GM23338 (cell line): ENCODE measurements at places on chromosomes 3 and 15. TPM values are rescaled to one million over a fixed set of nuclear protein-coding genes. Genes with fewer than 3 reads are reported as not detected.

DNA sequence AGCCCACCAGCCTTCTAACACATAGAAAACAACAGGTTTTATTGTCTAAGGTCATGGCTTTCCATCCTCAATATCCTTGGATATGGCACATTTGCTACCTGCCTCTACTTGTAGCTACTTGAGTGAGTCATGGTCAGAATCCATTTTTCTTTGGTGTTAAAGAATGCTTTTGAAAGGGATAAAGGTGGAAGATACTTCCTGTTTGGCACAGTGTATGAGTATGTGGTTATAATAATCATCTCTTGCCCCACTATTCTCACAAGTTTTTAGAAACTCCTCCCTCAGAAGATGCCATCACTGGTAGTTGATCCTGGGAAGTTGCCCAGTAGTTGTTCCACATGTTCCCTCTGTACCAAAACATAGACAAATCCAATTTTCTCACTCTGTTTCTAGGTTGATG is 508.6 kb upstream of the IL12A start:
- no peak overlapping the region for H3K27ac ChIP-seq
- no peak overlapping the region for H3K4me3 ChIP-seq
- no peak for DNase-seq
- no peaks in the 10 kb centered on the region for H3K27me3 ChIP-seq
- H3K36me3 ChIP-seq: no peaks in the 10 kb centered on the region
- H3K4me1 ChIP-seq: peaks cover 12% of the 10 kb centered on the region; the same call in 1 of the 2 replicates

DNA sequence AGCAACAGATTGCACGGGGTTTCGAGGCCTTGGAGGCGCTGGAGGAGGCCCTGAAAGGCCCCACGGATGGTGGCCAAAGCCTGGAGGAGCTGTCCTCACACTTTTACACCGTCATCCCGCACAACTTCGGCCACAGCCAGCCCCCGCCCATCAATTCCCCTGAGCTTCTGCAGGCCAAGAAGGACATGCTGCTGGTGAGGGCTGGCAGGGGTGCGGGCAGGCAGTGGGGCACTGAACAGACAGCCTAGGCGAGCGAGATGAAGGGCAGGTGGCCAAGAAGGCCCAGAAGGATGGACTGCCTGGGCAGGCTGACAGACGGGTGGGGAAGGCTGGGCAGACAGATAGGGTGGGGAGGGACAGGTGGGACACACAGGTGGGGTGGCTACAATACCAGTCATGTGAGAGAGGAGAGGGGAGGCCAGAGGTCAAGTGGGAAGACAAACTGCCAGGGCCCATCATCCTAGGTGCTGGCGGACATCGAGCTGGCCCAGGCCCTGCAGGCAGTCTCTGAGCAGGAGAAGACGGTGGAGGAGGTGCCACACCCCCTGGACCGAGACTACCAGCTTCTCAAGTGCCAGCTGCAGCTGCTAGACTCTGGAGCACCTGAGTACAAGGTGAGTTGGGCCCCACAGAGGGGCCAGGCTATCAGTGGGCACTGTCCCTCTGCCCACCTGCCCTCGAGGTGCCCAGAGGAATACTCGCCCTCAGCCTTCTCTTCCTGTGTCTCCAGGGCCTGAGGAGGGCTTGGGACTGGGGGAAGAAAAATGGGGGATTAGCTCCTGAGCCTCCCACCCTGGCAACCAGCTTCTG is 3.1 kb downstream of the PARP3 start:
- no peak overlapping the region for H3K27ac ChIP-seq
- H3K36me3 ChIP-seq: no peaks in the 10 kb centered on the region
- no peak overlapping the region for H3K4me3 ChIP-seq
- no peak for DNase-seq

Gene LYZL4
- polyA plus RNA-seq: not detected in 2 replicates

GRCh38 chr15:63858881-63859280 is 25.1 kb upstream of the HERC1 start:
- DNase-seq: no peak
- no peak overlapping the region for H3K27ac ChIP-seq
- H3K27me3 ChIP-seq: no peaks in the 10 kb centered on the region
- H3K36me3 ChIP-seq: no peaks in the 10 kb centered on the region; the same call in 1 of the 2 replicates

DNA sequence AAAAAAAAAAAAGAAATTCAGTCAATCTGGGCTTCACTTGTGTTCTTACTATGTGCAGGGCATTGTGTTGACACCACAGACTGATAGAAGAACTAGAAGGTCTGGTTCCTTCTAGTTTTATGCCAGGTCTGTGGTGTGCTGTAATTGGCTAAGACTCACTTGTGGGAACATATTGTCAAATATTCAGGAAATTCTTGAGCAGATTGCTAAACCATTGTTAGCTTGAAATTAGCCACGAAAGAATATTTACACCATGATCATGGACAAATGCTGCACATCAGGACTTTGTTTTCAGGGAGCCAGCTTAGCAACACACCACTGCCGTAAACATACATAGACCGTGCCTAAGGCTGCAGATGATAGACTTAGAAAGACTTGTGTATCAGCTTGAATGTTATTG is 74.6 kb downstream of the GTPBP8 start:
- H3K27ac ChIP-seq: no peak overlapping the region
- H3K36me3 ChIP-seq: no peaks in the 10 kb centered on the region
- H3K27me3 ChIP-seq: no peaks in the 10 kb centered on the region

GRCh38 chr3:129461022-129461421 is 21.0 kb downstream of the IFT122 start:
- no peaks in the 10 kb centered on the region for H3K27me3 ChIP-seq
- no peak for DNase-seq
- no peaks in the 10 kb centered on the region for H3K4me1 ChIP-seq
- H3K27ac ChIP-seq: no peak overlapping the region

- H3K4me1 ChIP-seq: peaks cover 9% of the 10 kb centered on the region
- H3K4me3 ChIP-seq: no peak overlapping the region
- H3K36me3 ChIP-seq: no peaks in the 10 kb centered on the region
- 0 out of 2 replicates have a peak overlapping the region, but pooled peaks have one; percentile 7 for H3K27ac ChIP-seq
Observed at GRCh38 chr15:60519218-60519617, 40.3 kb upstream of the ICE2 start.

DNA sequence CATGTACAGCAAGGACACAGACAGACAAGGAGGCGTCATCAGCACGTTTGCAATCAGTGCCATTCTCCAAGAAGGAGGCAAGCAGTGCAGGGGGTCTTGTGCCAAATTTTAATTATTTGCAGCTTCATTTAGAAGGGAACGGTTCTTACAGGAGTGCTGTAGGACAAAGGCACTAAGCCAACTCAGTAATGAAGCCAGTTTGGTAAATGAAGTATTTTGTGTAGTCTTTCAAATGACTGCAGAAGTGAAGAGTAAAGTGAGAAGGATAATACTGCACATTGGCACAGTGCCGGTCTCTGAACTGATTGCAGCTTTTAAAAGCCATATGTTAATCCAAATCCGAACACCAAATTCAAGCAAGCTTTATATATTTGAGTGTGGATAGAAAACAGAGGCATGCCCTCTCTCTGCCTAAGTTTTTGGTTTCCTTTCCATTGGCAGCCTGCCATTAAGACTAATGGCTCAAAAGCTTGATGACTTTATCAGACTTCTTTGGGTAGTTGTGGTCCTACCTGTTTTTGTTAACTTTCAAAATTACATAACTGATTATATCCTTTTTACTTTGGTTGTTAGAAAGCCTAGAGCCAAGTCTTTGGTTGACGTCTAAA is 101.3 kb downstream of the SENP2 start:
- 0 out of 2 replicates have a peak overlapping the region, but pooled peaks have one; percentile 5 for H3K27ac ChIP-seq
- H3K36me3 ChIP-seq: peaks cover 19% of the 10 kb centered on the region
- H3K4me1 ChIP-seq: no peaks in the 10 kb centered on the region
- no peak overlapping the region for H3K4me3 ChIP-seq
- no peaks in the 10 kb centered on the region for H3K27me3 ChIP-seq

Gene KBTBD13
- polyA plus RNA-seq: 0.09 TPM in 1 of 2 replicates, not detected in the other

GRCh38 chr3:127671523-127672428 is 976 bp upstream of the ABTB1 start:
- H3K27me3 ChIP-seq: no peaks in the 10 kb centered on the region
- peak; percentile 32 for DNase-seq
- H3K27ac ChIP-seq: no peak overlapping the region
- peaks cover 5% of the 10 kb centered on the region; the same call in 1 of the 2 replicates for H3K4me1 ChIP-seq

DNA sequence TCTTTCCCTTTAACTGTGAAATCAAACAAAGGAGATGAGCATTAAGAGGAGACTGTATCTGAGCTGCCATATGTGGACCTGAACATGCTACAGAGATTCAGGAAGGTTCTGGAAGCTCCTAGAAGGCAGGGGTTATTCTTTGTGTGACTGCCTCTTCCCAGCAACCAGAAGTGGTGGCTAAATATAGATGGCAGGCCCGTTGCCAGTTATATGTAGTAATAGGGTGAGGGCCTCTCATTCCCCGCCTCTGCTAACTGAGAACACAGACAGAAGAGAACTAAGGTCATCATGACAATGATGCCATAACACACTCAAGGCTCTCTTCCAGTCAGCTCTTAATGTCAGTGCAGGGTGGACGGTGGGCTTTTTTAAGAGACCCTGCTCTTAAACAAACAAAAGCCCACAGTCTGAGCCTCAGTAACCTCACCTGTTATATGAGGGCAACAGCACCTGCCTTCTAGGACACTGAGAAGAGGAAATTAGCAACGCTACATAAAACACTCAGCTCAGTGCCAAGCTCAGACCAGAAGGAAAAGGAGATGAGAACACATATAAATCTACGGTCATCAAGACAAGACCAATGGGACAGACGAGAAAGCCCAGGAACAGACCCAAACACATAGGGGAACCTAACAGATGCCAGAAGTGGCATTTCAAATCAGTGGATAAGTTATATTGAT is 22.3 kb downstream of the CFAP92 start:
- DNase-seq: no peak
- no peaks in the 10 kb centered on the region for H3K4me1 ChIP-seq
- no peak overlapping the region for H3K4me3 ChIP-seq
- no peaks in the 10 kb centered on the region for H3K36me3 ChIP-seq

- no peak overlapping the region for H3K4me3 ChIP-seq
- H3K36me3 ChIP-seq: no peaks in the 10 kb centered on the region
Observed at GRCh38 chr15:68201879-68202261, 3.3 kb downstream of the CALML4 start.

DNA sequence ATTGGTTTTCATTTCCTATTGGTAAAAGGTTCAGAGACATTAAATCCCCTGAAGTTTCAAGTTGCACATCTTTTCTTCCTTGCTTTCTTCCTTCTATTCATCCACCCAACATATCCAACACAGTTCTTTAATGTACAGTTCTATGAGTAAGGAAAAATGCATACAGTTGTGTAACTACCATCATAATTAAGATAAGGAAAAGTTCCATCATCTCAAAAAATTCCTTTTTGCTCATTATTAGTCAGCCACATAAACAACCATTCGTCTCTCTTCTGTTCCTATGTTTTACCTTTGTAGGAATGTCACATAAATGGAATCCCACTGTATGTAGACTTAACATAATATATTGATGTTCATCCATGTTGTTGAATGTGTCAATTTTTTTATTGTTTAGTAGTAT is 211.1 kb upstream of the ADAMTS9 start:
- H3K27me3 ChIP-seq: no peaks in the 10 kb centered on the region
- H3K4me3 ChIP-seq: no peak overlapping the region
- H3K4me1 ChIP-seq: peaks cover 13% of the 10 kb centered on the region

DNA sequence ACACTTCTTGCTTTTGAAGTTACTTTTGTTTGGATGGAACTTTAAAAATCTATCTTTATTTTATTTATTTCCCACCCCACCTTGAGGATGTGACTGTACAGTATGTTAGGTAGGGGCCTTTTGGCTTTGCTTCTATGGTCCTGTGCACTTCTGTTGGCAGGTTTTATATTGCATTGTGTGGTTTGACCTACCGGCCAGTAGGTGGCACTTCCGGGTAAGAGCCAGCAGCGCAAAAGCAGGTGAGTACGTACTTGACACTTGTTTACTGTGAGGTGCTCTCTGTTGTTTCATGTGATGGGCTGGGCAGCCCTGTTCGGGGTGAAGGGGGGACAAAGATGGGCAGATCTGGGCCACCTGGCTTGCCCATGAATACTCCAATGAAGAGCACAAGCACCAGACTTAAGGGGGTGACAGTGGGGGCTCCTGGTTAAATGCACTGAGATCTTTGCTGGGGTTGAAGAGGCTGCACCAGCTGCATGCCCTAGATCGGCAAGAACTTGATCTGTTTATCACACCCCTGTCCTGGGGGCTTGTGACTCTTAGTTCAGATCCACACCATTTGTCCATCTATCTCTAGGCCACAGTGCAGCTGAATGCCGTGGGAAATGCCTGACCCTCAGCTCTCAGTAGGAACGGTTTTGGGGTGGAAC is 131.6 kb downstream of the NLGN1 start:
- DNase-seq: peak; percentile 82
- H3K27ac ChIP-seq: no peak overlapping the region
- no peaks in the 10 kb centered on the region for H3K36me3 ChIP-seq
- no peak overlapping the region for H3K4me3 ChIP-seq
- H3K27me3 ChIP-seq: no peaks in the 10 kb centered on the region

GRCh38 chr3:165078293-165078692 is at the start of gene SI:
Gene SI, minus strand, starts transcription at chr3:165078496. Its CDS starts 2,484 bp downstream, at chr3:165076012.
- no peaks in the 10 kb centered on the region for H3K27me3 ChIP-seq
- H3K4me3 ChIP-seq: no peak within 1 kb of the TSS
- H3K27ac ChIP-seq: no peak within 1 kb of the TSS
- DNase-seq: no peak
- H3K36me3 ChIP-seq: no peaks in the 10 kb centered on the region

Gene GPR87
- 0.21 TPM in 1 of 2 replicates, not detected in the other for polyA plus RNA-seq

GRCh38 chr3:150237490-150237889 is 170.6 kb upstream of the TSC22D2 start:
- H3K36me3 ChIP-seq: no peaks in the 10 kb centered on the region
- H3K4me1 ChIP-seq: peaks cover 9% of the 10 kb centered on the region
- no peak overlapping the region for H3K27ac ChIP-seq
- H3K4me3 ChIP-seq: no peak overlapping the region

- no peaks in the 10 kb centered on the region for H3K36me3 ChIP-seq
- DNase-seq: no peak
- peaks cover 4% of the 10 kb centered on the region; the same call in 1 of the 2 replicates for H3K4me1 ChIP-seq
Observed at GRCh38 chr3:194381460-194381875, 11.9 kb upstream of the LRRC15 start.

- no peaks in the 10 kb centered on the region for H3K36me3 ChIP-seq
- peak; percentile 95 for DNase-seq
- H3K27ac ChIP-seq: no peak overlapping the region
- no peaks in the 10 kb centered on the region for H3K27me3 ChIP-seq
- H3K4me3 ChIP-seq: no peak overlapping the region
- peaks cover 16% of the 10 kb centered on the region for H3K4me1 ChIP-seq
Observed at GRCh38 chr3:8441969-8442559, 59.6 kb upstream of the LMCD1 start.

DNA sequence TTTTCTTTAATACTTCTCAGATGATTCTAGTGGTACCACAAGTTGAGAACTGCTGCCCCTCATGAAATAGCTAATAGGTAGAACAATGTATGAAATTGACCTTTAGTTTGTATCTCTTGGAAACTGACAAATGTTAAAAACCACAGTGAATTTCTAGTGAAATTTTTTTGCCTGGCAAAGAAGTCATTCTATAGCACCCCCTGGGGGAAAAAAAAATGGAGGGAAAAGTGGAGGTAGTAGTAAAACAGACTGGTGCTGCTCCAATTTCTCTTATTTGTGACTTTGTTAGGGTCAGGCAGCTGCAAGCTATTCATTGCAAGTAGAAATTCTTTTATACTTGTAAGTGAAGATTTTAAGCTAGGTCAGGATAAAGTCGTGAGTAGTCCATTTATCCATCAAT is 605.0 kb downstream of the NLGN1 start:
- H3K4me3 ChIP-seq: no peak overlapping the region
- peak; percentile 60 for DNase-seq
- peaks cover 3% of the 10 kb centered on the region; the same call in 1 of the 2 replicates for H3K4me1 ChIP-seq
- H3K27ac ChIP-seq: no peak overlapping the region

GRCh38 chr3:207973-208372 is 11.4 kb downstream of the CHL1 start:
- H3K27ac ChIP-seq: no peak overlapping the region
- no peaks in the 10 kb centered on the region for H3K36me3 ChIP-seq
- no peaks in the 10 kb centered on the region; the same call in 1 of the 2 replicates for H3K4me1 ChIP-seq
- no peak overlapping the region for H3K4me3 ChIP-seq
